ENCODE measurements at places on chromosomes 12 and 14.

DNA sequence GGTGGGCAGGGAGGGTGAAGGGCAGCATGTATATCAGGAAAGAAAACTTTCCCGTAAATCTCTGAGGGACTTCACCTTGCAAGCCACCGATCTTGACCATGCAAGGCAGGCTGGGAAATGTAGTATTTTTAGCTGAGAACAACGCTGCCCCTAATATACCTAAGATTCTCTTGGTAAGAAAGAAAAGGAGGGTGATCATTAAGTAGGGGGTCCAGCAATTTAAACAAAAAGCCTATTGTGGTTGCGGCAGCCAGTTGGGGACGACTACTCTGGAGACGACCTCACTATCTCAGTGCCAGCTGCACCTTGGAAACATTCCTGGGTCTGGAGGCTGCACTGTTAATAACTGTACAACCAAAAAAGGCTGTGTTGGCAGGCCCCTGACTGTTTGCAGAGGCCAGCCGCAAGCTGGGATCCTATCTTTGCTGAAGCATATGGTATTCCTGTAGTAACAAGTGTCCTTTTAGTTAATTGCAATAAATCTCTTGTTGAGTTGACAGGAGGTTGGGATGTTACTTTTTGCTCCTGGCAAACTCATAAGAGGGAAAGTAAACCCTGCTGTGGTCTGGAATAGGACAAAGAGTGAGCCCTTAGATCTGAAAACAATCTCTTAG is 6.4 kb downstream of the APOLD1 start:
- DNase-seq, result peak; percentile 22

DNA sequence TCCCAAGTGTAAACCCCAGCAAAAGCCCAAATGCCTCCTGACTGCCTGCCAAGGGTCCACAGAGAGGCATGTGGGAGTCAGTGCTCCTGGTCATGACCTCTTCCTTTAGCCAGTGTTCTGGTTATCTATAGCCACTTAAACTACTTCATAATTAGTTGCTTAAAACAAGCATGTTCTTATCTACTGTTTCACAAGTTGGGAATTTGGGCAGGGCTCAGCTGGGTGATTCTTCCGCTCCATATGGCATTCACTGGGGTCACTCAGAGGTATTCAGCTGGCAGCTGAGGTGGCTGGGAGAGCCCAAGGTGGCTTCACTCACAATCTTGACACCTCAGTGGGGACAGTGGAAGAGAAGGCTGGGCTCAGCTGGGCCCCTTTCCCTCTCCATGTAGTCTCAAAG is 184.0 kb upstream of the RGS6 start:
- no peak for DNase-seq

GRCh38 chr12:104825408-104825807 is 132.7 kb downstream of the SLC41A2 start:
- DNase-seq, result peak; percentile 6

DNA sequence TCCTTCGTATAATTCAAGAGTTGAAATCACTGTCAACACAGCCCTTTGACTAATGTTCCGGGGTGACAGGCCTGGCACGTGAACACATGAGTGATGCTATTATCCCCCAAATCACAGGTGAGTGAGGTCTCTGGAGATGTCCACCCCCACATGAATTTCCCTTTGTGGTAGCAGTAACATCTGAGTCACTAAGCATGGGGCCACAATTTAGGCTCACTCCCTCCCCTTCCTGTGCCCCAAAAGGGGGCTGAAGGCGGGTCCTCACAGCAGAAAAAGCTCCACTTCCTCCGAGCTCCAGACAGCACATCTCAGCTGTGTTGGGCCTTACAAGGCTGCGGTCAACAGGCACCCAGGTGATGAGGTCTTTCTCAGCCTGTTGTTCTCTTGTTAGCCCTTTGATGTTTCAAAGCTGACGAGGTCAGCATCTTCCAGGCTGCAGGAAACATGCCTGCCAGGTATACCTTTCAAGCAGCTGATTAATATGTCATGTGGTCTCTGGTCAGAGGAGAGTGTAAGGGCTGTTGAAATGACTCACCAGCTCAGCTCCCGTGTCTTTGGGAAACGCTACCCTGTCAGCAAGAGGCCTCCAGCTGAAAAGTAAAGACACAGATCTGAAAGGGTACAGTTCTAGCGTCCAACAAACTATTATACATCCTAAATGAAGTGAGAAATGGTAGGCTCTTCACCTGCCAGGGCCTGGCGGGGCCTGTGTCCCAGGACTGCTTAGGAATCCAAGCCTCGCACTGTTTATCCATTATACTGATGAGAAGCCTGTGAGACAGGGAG is 107.3 kb downstream of the ZFP36L1 start:
- DNase-seq, result peak; percentile 84

DNA sequence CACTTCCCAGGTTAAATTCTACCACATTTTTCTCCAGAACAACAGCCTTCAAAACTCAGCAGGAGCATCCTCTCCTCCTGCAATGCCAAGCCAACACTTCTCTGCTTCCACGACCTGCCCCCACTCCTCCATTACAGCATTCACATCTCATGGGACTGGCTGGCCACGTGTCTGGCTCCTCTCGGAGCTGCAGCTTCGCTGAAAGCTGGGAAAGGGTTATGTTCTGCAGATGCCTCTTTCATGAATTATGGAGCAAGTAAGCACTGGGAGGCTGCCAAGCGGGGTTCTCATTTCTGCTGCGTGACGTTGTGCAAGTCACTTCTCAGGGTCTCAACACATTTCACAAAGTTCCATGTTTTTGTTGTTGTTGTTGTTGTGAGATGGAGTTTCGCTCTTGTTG is 142.2 kb upstream of the RFLNA start:
- DNase-seq, result no peak
